Stimulated activated CD4-positive, alpha-beta T cell treated with anti-CD3 and anti-CD28 coated beads, Interleukin-12 subunit alpha, Interleukin-12 subunit beta, amount 100 ng/mL, for 48 hours (primary cell): ENCODE measurements at places on chromosomes 16 and 17.

GRCh38 chr16:59463776-59464175 is 729.7 kb upstream of the GOT2 start:
- no peak for DNase-seq

GRCh38 chr16:14528306-14528705 is 101.8 kb downstream of the PARN start:
- no peak for DNase-seq

DNA sequence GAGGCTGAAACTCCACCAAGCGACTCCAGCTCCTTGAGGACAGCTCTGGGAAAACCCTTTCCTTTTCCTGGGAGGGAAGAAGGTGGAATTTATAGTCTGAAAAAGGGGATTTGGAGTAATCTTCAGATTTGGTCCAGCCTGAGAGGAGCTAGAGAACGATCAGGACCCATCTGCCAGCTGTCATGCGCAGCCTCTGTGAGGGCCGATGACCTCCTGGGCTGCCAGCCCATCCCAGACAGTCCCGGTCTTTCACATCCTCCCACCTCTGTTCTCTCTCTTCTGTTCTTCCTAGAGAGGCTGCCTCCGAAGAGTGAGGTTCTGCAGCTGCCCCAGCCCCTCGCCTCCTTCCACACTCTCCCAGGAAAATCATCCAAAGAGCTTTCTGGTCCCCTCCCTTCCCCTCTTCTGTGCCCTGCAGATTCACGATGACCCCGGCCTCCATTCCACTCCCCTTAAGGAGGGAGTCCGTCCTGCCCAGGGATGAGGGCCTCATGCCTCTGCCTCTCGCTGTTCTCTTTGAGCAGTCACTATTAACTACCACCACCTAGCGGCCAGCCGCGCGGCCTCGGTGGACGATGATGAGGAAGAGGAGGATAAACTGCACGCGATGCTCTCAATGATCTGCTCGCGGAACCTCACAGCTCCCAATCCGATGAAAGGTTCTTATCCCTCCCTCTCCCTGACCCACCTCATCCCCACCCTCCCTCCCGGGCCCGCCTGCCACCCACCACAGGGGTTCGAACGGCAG is 29.6 kb downstream of the SGSM2 start:
- no peak for DNase-seq

GRCh38 chr16:76125871-76126270 is 151.3 kb upstream of the CNTNAP4 start:
- no peak for DNase-seq

- DNase-seq = no peak
Observed at GRCh38 chr17:9239793-9240658, 218.7 kb downstream of the NTN1 start.

- no peak for DNase-seq
Observed at GRCh38 chr16:84053237-84053636, 10.6 kb upstream of the SLC38A8 start.

DNA sequence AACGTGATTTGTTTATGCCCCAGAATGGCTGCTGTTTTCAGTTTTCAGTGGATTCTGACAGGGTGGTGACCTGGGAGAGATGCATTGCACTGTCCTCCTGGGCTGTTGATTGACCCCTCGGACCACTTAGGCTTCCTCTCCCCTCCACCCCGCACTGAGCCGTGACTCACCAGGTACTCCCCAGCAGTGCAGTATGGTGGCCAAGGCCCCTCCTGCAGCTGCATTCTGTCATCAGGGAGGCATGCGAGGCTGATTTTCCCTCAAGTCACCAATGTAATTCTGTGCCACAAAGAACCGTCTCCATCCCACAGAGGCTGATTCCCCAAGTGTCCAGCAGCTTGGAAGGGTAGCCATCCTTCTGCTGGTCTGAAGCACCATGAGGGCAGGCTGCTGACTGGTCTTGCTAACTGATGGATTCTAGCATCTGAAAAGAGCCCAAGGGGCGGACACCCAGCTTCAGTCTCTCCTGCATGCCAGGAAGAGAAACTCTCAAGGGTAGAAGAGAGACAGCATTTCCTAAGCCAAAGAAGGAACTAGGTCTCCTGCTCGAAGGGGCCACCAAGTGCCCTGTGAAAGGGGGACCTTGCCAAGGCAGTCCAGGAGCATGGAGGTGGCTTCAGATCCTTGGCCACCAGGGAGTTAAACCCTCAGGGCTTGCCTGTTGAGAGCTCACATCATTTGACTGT is 148.1 kb downstream of the SOCS1 start:
- no peak for DNase-seq

DNA sequence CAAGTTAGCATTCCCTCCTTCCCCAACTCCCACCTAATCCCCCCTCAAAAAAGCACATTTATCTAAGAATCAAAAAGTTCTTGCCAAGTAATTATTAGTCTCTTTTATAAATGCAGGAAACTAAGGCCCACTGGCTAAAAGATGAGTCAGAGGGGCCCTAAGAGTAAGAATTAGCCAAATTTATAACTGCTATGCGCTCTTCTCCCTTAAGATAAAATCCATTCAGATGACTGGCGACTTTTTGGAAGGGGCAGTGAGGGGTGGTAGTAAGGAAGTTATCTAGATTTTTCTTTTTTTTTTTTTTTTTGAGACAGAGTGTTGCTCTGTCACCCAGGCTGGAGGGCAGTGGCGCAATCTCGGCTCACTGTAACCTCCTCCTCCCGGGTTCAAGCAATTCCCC is 17.1 kb downstream of the ZNF652 start:
- DNase-seq = no peak

DNA sequence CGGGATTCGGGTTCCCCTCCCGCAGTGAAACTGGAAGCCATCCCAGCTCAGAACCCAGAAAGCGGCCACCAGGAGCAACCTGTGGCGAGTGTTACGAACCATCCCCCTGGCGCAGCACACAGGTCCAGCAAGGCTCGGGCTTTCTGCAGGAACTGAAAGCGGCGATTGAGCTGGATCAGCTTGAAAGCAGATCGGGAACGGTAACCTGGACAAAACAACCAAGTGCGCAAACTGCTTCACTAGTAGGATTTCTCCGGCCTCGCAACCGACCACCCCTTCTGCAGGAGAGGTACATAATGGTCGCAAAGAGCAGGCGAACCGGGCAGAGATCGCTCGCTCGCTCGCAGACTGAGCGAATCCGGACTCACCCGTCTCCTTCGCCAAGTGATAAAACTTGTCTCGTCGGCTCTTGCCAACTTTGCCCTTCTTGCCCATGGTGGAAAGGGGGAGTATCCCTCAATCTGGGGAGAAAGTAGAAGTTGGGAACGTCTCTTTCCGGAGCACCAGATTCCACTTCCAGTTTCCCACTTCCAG is 696 bp upstream of the PSMC5 start:
- DNase-seq = no peak

DNA sequence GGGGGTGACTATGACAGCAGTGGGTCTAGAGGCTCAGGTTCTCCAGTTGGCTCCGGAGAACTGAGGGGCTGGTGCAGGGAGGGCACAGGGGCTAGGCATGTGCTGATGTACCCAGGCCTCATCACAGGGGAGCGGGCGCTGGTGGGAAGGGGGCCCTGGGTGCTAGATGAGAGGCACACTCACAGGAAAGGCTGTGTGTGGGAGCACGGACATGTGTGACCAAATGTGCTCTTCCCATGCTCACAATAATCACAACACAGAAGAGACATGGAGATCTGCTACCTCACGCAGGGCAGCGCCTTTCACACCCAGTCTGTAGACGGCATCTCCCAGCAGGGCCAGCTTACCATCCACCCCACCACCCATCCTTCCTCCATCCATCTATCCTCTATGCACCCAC is 17.4 kb upstream of the RASD1 start:
- no peak for DNase-seq

GRCh38 chr17:29585080-29585751 is 4.2 kb downstream of the GIT1 start:
- DNase-seq = no peak

DNA sequence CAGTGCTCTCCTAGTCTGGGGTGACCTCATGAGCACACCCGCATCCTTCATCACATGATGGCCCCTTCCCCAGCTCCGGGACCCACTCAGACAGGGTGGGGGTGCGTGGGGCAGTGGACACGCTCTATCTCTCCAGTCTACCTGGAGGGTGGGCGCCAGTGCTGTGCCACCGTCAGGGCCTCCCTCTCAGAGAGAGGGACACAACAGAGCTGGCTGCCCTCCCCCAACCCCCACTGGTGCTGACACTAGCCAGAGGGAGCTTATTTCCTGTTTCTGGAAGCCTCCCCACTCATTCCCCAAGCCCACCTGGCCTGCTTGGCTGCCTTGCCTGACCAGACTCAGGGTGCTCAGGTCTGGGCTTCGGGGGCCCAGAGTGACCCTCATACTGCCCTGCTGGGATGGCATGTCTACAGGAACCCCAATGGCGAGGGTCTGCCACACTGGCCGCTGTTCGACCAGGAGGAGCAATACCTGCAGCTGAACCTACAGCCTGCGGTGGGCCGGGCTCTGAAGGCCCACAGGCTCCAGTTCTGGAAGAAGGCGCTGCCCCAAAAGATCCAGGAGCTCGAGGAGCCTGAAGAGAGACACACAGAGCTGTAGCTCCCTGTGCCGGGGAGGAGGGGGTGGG is 8.2 kb downstream of the CES2 start:
- DNase-seq = no peak

DNA sequence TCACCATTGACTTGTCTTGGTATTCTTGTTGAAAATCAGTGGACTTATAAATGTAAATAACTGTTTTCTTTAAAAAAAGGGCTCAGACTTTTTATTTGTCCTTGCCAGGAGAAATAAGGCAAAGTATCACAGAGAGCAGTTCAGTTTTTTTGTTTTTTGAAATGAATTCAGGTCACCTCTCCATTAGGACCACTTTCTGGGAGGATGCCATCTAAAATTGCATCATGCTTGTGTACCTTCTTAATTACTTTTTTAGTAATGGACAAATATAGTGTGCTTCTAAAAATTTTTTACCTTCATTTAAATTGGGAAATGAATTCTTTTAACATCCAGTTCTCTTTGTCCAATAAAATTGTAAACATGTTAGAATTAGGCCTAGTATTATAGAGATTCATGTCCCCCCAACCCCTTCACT is 210.0 kb downstream of the BCAS3 start:
- DNase-seq = no peak

DNA sequence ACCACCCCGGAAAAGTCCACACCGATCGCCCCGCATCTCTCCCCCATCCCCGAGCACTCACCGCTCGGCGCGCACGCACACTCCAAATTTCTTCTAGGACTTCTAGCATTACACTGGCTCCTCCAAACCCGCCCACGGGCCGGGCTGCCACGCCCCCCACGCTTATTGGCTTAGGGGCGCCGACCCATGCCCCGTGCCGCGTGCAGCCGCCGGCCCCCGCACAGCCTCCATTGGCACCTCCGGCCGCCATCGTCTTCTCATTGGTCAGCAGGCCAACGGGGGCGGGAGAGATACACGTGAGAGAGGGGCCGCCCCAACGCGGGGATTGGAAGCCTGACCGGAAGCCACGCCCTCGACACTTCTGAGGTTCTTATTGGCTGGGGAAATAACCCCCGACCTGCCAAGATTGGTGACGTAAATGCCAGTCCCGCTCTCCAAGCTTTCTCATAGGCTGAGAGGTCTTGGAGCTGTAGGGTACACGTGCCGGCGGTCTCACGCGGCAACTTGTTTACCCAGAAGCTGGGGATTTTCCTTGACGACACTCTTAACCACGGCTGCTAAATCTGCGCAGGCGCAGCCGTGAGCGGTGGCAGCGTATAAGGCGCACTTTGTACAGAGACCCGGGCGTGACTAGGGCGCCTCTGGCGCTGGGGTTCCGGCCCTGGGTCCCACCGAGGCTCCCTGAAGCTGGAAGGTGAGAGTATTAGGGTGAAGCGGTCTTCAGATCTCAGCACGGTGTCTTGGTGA is 4.2 kb upstream of the PER1 start:
- peak; percentile 100 for DNase-seq

DNA sequence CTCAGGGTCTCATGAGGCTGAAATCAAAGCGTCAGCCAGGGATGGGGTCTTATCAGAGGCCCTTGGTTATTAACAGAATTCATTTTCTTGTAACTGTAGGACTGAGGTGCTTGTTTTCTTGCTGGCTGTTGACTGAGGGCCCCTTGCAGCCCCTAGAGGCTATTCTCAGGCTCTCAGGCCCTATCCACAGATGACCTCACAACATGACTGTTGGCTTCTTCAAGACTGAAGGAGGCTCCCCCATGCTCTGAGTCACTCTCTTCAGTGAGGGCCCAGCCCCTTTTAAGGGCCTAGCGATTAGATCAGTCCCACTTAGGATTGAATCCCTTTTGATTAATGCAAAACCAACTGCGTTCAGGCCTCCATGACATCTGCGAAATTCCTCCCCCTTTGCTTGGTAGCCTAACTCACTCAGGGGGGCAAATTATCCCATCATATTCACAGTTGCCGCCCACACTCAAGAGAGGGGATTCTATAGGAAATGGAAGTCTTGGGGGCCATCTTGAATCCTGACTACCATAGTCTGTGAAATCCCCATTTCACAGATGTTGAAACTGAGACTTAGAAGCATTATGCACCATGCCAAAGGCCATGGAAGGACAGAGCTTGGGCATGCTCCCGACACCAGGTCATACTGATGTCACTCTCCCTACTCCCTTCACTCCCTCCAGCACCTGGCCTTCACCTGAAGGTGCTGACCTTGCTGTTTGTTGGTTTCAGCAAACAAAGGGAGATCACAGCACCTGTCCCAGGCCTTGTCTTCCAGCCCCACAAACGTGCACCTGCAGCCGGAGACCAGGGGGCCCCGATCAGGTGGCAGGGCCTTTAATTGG is 592.3 kb downstream of the MAF start:
- peak; percentile 23 for DNase-seq

GRCh38 chr16:4800290-4801041 is 2.0 kb downstream of the ROGDI start:
- no peak for DNase-seq

DNA sequence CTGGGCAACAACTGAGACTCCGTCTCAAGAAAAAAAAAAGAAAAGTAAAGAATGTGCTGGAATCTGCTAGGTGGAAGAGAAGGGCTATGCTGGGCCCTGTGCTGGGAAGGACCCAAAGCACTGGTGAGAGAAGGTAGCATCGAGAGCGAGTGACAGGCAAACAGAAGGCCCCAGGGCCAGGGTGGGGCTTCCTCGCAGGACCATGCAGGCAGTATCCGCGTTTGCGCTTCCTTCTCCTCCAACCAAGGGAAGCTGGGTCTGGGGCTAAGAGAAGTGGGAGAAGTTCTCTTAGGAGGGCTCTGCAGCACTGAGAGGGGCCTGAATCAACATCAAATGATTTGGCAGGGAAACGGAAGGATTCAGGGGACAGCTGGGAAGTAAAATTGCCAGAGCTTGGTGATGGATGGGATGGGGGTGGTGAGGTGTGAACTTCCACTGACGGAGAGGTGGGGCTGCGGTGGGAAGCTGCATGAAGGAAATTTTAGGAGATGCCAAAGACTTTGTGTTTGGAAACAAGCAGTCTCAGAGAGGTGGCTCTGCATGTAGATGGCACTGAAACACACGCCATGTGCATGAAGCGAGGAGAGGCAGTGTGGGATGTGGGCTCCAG is 5.2 kb upstream of the ECI1 start:
- DNase-seq = no peak

GRCh38 chr17:7806587-7806986 is 27.4 kb upstream of the KDM6B start:
- DNase-seq = no peak
